H1 (cell line): ENCODE measurements at places on chromosomes 4 and X. TPM values are rescaled to one million over a fixed set of nuclear protein-coding genes. Genes with fewer than 3 reads are reported as not detected.
A peak's percentile ranks its signal among the peaks of the same experiment; 100 is the strongest.

- no peak for DNase-seq
Measured at GRCh38 chr4:124993838-124994237, 281.3 kb upstream of the ANKRD50 start.

- DNase-seq = no peak
Measured at GRCh38 chr4:159280442-159281172, 177.7 kb downstream of the RAPGEF2 start.

The PPARGC1A gene
- 1.4 and 1.5 TPM in 2 replicates for total RNA-seq

- no peak for DNase-seq
Measured at GRCh38 chrX:150587585-150588503, 19.4 kb downstream of the MTM1 start.

The EMCN gene
- not detected in 2 replicates for total RNA-seq

DNA sequence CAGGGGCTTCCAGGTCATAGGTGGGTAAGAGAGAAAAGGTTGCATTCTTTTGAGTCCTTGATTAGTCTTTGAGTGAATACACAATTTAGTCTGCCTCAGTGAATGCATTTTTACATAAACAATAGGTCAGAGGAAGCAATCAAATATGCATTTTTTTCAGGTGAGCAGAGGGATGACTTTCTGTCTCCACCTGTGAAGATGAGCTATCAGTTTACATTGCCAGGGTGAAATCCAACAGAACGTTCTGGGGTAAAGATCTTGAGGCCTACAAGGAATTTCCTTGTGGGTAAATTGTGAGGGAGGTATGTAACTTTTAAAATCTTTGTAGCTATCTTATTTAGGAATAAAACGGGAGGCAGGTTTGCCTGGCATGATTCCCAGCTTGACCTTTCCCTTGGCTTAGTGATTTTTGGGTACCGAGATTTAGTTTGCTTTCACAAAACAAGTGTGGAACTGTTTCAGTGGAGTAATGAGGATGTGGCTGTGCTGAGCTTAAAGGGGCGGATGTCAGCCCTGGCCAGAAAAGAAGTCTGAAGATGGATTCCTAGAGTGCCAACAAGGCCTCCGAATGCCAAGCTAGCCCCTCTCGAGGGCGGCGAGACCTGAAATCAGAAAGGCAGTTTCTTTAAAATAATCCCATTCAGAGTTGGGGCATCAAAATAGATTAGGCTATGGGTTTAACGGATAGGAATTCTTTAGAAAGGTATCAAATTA, 29.5 kb downstream of the TMEM131L start:
- peak; percentile 38 for DNase-seq

GRCh38 chr4:173821876-173822275, 291.8 kb upstream of the HAND2 start:
- DNase-seq = no peak

DNA sequence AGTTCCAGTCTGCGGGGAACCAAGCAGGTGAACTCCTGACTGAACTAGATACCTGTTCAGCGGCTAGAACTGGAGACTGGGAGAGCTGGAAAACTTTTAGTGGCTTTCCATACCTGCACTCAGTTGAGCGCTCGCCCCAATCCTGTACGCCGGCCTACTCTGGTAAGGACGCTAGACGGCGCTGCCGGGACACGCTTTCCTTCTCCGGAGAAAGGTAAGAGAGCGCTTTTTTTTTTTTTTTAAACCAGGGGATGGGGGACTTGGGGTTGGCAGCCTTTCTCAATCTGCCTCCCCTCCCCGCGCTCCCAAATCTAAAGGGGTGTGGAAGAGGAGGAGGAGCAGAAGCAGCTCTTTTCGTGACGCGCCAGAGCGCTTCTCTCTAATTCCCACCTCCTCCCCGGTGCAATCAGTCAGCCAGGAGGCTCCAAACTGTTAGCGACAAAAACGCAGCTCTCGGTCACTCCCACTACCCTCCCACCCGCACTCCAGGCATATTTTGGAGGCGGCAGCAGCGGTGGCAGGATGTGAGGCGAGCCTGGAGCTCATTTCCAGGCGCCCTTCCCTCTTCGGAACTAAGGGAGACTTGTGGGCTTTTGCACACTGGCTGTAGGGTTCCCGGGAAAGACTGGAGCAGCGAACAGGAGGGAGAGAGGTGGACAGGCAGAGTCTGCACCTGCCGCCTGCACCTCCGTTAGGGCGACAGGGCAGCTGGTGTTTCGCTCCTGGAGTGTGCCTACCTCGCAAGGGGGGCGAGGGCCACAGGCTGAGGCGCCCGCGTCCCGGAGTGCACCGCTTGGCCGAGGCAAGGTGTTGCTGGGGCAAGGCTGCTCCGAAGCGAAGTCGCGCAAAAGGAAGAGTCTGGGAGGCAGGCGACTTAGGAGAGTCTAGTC, at the start of gene IL1RAPL2:
Gene IL1RAPL2 (plus strand): TSS at position 409 of the 890 bp plus-strand sequence.
- DNase-seq = peak; percentile 70

DNA sequence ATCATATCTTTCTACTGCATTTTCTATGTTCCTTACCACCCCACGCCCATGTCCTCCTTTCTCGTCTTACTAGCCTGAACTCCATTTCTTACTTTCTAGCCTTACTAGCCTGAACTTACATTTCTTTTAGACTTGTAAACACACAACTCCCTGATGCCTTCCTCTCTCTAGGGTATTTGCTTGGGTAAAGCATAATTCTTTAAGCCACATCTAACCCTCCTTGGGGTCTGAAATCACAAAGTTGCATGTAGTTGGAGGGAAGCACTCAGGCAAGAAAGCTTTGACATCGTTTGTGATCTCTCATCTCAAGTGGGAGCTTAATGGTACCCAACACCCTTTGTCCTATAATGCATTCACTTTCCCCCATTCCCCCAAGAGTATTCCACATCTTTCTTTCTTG, 124.4 kb downstream of the SPOCK3 start:
- DNase-seq = no peak

GRCh38 chrX:84441143-84441542, 61.1 kb downstream of the HDX start:
- no peak for DNase-seq

The AMER1 gene
- 9.4 and 10.2 TPM in 2 replicates for total RNA-seq

DNA sequence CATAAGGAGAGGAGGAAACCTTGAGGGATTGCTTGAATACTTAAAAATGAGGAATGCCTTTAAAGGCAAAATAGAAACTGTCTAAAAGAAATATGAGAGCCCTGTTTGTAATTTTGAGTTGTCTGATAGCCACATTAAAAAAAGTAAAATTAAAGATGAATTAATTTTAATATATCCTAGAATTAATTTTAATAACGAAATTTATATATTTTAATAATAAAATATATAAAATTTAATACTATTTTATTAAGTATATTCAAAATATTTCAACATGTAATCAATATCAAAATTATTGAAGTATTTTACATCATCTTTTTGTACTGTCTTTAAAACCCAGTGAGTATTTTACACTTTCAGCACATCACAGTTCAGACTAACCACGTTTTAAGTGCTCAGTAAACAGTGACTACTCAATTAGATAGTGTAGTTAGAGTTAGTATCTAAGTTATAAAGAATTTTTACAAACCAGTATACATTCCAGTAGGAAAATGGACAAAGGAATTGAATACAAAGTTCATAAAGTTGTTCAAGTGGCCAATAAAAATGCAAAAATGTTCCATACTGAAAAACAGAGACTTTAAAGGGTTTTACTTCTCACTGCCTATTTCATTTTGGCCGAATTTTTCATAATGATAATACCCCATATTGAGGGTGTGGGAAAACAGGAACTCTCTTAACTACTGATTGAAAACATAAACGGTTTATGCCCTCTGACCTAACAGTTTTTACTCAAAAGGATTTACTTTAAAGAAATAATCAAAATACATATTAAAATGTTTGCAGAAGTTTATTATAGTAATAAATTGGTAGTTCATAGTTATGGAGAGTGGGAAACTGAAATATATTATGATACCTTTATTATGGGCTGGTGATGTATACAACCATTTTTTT, 2.9 kb downstream of the SLC30A9 start:
- DNase-seq = no peak

The FAM184B gene
- total RNA-seq = 0.39 and 0.46 TPM in 2 replicates

DNA sequence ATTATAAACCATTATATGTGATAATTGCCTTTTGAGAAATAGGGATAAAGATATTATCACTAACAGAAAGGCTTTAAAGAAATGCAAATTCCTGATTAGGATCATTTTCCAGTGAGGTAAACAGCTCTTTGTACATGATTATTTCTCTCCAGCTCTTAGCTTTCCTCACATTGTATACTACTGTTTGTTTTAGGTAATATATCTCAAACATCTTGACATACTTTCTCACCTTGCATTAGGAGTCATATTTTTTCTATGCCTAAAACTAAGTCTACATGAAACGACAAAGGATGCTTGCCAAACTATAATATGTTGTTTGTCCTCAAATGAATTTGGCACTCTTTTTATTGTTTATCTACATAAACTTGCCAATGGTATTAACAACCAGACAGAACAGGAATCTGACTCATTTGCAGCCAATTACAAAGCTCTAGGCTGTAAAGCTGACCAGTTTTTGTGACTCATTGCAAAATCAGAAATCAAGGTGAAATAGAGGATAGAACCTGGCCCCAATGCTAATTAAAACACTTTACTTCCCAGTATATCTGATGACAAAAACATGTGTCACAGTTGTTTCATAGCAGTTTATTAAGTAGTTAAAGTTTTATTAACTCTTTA, 107.0 kb downstream of the IQCM start:
- no peak for DNase-seq

DNA sequence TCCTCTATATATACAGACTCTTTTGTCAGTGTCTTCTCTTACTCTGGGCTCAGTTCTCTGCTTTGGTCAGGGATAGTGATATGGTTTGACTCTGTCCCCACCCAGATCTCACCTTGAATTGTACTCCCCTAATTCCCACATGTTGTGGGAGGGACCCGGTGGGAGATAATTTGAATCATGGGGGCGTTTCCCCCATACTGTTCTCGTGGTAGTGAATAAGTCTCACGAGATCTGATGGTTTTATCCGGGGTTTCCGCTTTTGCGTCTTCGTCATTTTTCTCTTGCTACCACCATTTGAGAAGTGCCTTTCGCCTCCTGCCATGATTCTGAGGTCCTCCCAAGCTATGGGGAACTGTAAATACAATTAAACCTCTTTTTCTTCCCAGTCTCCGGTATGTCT, 144.4 kb downstream of the GLUD2 start:
- DNase-seq = no peak
